ENCODE measurements at places on chromosomes 13 and 19.

GRCh38 chr13:79830426-79830825, 349.5 kb downstream of the NDFIP2 start:
- no peak for DNase-seq

DNA sequence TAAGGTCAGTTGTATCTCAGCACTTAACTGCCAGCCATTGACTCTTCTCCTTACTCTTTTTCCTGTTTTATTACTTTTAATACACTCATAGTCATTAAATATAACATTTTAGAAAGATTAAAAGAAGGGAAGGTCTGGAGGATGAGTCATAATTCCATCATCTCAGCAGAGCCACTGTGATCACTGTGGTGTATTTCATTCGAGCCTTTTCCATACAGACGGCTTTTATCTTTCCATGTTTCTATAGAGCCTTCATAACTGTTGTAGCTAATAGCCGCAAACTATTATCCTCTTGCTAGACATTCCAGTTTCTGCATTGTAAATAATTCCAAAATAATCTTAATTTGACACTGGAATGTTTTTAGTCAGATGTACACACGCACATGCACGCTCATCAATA, 4.7 kb upstream of the FLT1 start:
- DNase-seq, result no peak

DNA sequence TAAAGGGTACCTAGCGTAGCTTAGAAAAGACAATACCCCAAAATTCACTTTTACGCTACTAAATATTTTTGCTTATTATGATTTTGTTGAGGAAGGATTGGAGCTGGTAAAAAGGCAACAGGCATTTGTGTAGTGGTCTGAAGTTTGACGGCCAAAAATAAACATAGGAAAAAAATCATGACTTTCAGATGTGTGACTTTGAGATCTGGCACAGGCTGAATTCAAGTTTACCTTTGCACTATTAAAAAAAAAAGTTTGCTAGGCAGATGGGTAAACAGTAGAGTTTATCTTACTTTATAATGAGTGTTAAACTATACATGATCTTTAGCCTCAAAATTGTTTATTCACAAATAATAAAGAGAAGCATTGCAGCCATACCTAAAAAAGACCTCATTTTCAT, 24.3 kb upstream of the INTS6 start:
- DNase-seq, result no peak

DNA sequence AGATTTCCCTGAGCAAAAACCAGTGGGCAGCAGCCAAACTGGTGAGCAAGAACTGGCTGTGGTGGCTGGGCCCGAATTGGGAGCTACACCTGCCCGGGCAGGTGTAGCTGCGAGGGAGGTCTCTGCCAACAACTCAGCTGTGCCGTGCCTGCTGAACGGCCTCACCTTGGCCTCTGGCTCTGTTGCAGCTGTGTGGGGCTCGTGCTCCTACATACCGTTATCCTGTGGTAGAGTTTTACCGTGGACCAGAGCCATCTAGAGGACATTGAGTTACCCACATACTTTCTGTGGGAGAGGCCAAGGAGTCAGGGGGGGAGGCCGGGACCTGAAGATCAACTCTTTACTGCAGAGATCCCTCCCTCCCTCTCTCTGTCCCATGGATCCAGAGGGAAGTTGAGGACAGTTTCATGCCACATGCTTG, 113.2 kb downstream of the TM9SF2 start:
- no peak for DNase-seq

GRCh38 chr19:51002542-51003311, 1.3 kb upstream of the KLK8 start:
- DNase-seq, result no peak

GRCh38 chr13:30551189-30551588, 66.5 kb upstream of the USPL1 start:
- DNase-seq, result peak; percentile 41

DNA sequence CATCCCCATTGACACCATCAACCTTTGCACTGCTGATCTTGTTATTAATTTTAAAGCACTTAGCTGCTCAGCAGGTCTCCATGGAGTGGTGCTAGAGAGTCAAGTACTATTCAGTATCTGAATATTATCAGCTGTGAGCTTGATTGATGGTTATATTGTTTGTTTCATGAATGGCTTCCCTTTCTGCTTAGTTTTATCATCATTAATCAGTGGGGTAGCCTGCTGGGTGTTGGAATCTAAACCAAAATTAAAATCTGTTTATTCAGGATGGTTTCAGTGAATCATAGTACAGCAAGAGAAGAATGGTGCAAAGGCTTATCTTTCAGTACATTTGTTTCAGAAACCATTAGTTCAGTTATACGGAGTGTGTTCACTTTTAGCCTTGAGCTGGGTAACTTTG, 42.5 kb upstream of the SCEL start:
- no peak for DNase-seq

DNA sequence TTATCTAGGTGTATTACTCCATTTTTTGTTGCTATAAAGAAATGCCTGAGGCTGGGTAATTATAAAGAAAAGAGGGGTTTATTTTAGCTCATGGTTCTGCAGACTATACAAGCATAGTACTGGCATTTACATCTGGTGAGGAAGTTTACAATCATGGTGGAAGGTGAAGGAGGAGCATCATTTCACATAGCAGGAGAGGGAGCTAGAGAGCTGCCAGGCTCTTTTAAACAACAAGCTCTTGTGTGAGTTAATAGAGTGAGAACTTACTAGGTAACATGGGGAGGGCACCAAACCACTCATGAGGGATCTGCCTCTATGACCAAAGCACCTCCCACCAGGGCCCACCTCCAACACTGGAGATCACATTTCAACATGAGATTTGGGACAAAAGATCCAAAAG, 221.7 kb upstream of the GPC6 start:
- DNase-seq, result no peak

GRCh38 chr13:39777527-39778061, 122.1 kb downstream of the COG6 start:
- no peak for DNase-seq

GRCh38 chr13:22944378-22944777, 236.4 kb upstream of the SGCG start:
- no peak for DNase-seq

- DNase-seq, result no peak
Observed at GRCh38 chr13:49550942-49551644, 34.3 kb downstream of the RCBTB1 start.

DNA sequence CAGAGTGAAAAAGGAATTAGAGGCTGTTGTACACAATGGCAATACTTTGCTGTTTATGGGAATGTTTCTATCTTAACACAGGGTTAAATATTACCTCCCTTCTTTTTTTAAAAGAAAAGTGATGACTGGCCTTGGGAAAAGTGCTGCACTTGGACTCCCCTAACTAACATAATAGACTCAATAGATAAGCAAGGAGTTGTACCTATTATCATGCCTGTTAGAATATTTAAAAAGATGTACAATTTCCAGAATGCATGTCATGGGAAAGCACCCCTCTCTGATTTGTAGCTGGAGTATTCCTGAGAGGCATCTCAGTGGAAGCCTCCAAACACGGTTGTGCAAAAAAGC, 79.3 kb upstream of the GPC6 start:
- no peak for DNase-seq

GRCh38 chr19:10339977-10340376, 553 bp upstream of the ICAM3 start:
- DNase-seq, result no peak

DNA sequence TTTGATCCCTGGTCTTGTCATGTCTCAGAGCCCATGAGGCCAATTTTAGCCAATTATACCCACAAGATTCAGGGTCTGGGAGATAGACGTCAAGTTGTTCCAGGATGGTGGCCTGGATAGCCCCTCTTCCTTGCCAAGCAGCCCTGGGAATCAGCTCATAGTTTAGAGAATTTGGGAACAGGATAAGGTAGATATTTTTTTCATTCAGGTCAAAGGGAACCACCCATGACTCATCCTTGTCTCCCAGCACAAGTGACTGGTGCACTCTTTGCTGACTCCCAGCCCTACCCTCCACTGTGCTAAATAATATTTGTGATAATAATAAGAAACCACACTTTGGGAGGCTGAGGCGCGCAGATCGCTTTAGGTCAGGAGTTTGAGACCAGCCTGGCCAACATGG, 17.1 kb upstream of the S1PR4 start:
- DNase-seq, result no peak

DNA sequence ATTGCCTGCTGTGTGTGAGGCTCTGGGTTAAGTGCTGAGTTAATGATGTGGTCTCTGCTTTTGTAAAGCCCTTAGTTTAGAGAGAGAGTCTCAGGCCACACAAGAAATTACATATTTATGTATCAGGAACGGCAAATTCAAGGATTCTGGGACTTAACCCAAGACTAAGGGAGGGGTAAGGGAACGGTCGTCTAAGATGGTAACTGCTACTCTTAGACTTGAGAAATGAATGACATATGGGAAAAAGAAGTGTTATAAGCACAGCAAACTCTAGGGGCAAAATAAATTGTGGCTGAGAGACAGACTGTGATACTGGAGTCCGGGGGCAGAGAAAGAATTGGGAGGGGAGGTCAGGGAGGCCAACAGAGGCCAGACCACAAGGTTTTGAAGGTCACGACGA, 10.2 kb downstream of the VSIG10L start:
- DNase-seq, result no peak

- no peak for DNase-seq
Observed at GRCh38 chr13:41107104-41107571, 25.5 kb downstream of the KBTBD6 start.

GRCh38 chr13:95233026-95233635, 68.1 kb downstream of the ABCC4 start:
- DNase-seq, result no peak

- no peak for DNase-seq
Observed at GRCh38 chr13:99288089-99288488, 19.1 kb downstream of the GPR183 start.

- peak; percentile 84 for DNase-seq
Observed at GRCh38 chr13:40961214-40961613, 57.9 kb downstream of the ELF1 start.

DNA sequence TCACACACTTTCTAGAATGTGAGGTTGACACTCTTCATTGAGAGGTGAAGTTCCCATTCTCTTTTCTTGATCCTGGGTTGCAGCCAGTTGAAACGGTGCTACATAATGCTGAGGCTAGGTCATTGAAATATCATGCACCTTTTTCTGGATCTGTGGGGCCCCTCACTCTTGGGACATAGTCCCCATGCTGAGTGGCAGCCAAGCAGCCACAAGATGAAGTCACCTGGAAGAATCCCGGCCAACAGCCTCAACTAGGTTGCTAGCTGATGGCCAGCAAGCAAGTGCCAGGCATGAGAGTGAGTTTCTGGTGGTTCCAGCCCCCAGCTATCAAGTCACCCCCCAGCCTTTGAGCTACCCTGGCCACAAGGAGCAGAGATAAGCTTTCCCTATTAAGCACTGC, 148.5 kb upstream of the TSHZ3 start:
- DNase-seq, result no peak

GRCh38 chr19:374886-375235, 30.3 kb upstream of the MIER2 start:
- no peak for DNase-seq

DNA sequence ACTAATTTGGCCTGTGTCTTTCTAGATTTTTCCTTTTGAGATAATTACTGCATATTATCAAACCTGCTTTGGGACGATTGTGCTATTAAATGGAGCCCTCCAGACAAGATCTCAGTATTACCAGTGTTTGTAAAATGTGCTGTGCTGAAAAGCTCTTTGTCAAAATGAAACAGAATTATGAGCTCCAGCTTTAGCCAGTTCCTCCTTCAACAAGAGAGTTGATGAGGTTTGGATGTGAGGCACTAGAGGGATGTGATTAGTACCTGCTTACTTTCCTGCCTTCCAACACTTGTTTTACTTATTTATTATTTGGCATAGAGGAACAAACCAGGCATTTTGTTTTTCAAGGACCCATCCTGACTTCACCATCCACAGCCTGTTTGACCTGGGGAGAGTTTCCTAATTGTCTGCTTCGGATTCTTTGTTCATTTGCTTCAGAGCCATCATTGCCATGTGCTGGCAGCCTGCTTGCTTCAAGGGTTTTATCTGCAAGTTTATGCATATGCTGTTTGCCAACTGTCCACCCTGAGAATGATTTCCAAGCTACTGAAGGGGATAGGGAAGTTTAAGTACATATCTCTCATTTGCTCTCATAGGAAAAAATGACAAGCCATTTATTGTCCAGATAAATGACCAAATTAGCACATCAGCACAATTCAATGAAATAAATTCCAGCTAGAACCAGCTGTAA, 32.9 kb upstream of the CPB2 start:
- DNase-seq, result no peak

DNA sequence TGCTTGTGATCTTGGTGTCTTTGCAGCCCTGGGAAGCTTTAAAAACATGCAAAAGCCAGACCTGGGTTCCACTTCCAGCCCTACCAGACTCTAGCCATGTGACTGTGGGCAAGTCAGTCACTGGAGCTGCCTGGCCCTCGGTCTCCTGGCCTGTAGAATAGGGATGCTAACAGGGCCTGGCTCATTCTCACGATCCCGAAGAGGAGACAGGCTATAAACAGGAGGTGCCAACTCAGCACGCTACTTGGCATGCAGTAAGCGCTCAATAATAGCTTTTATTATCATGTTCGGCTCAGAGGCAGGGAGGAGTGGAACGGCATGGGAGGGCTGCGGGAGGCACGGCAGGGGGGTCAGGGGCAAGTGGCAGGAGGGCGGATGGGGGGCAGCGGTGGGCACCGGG, 1.7 kb downstream of the CTXN1 start:
- DNase-seq, result no peak

DNA sequence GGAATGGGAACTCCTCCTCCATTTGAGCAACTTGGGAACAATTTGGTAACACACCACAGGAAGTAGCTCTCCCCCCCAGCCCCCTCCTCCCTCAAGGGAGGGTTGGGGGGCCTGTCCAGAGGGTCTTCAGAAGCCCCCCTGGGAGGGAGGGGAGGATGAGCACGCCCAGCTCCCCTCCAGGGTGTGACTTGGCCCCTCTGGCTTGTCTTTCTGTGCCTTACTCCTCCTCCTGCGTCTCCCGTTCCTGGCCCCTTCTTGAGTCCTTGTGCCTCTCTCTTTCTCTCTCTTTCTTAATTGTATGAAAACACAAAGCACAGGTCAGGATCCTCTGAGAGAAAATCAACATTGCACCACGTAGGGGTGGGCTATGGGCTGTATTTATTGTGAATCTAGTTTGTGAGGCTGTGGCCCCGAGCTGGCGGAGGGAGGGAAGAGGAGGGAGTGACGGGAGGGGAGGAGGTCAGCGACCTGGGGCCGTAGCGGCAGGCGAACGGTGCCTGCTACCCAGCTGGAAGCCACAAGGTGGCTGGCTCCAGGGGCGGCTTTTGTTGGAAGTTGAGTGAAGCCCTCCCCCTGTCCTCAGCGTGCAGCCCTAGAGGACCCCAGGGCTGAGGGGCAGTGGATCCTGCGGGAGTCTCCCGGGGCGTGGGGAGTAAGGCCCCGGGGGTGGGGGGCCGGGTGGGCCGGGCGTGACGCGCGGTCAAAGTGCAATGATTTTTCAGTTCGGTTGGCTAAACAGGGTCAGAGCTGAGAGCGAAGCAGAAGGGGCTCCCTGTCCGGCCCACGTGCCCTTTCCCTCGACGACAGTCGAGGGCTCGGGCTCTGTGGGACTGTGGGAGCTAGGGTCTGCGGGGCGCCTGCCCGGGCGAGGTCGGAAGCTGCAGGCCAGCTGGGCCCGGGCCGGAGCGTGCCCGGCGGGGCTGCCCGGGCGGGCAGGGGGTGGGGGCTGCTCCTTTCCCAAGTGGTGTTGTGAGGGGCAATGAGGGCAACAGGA, 6.4 kb downstream of the LYL1 start:
- peak; percentile 56 for DNase-seq

All from GF-D8 (cell line).